ENCODE measurements at places on chromosomes 2 and 18. TPM values are rescaled to one million over a fixed set of nuclear protein-coding genes. Genes with fewer than 3 reads are reported as not detected.

The SKOR2 gene
- not detected for total RNA-seq

The SAG gene
- total RNA-seq, result not detected

The DNAJC27 gene
- 14.6 TPM for total RNA-seq

The MGAT4A gene
- total RNA-seq, result 63.8 TPM

The ANKRD30B gene
- total RNA-seq, result not detected

The CARF gene
- total RNA-seq, result 20.6 TPM

The GCA gene
- 27.5 TPM for total RNA-seq
